ENCODE measurements at places on chromosomes 3 and 15.
A peak's percentile ranks its signal among the peaks of the same experiment; 100 is the strongest.

DNA sequence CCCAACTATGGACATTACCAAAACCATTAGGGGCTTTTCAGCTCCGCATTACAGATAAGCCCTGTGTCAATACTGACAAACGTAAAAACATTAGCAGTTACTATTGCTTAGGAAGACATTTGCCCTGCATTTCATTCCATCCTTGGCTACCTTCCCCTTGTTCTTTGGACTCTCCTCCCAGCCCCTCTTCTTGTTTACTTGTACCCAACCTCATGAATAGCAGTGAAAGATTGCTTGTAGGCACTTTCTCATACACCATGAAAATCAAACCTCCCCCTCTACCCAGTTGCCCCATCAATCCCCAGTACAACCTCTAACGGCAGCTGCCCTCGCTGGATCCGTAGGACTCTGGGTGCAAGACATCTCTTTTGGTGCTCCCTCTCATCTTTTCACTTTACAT, 16.9 kb upstream of the FAM107A start:
- DNase-seq = no peak

DNA sequence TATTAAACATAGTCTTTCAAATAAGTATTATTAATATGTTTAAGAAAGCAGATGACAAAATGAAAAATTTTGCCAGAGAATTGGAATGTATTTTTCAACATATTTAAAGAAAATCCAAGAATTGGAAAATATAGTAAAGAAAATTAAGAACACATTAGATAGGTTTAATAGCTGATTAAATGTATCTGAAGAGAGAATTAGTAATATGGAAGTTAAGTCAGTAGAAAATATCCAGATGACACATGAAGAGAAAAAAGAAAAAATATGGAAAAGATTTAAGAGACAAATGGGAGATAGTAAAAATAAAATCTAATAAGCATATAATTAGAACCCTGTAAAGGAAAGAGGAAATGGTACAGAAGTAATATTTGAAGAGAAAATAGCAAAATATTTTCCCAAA, 18.0 kb upstream of the POMGNT2 start:
- no peak for DNase-seq

- DNase-seq = peak; percentile 10
These were observed 247.7 kb downstream of the VGLL3 start for GRCh38 chr3:86743233-86743632.

- DNase-seq = no peak
These were observed 43.5 kb upstream of the AKAP13 start for GRCh38 chr15:85336880-85337279.

GRCh38 chr15:46556010-46556409, 921.2 kb downstream of the SQOR start:
- DNase-seq = no peak

GRCh38 chr3:42546691-42547213, 35.0 kb downstream of the SEC22C start:
- DNase-seq = no peak

- peak; percentile 59 for DNase-seq
These were observed 261.9 kb upstream of the ICE2 start for GRCh38 chr15:60740787-60741354.

GRCh38 chr3:176839466-176839865, 357.8 kb downstream of the TBL1XR1 start:
- DNase-seq = no peak

DNA sequence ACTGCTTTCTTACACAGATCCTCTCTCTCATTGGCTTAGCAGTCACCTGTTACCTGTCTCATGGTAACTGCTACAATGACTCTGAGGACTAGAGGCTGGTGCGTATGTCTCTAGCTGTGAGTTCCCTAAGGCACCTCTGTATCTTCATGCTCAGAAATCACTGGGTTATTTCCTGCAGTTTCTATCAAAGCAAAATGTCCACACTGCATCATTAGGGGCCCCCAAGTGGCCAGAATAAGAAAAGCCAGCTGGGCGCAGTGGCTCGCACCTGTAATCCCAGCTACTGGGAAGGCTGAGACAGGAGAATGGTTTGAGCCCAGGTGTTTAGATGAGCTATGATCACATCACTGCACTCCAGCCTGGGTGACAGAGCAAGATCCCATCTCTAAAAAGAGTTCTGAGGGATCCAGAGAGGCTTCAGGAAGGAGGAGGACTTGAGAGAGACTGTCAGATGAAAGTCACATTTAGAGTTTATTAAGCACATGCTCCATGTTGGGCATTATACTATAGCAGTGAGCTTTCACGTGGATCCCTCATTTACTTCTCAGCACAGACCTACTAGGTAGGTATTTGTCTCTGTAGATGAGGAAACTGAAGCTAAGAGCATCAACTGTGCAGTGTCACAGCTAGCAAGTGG, 2.3 kb upstream of the VPS18 start:
- peak; percentile 73 for DNase-seq

GRCh38 chr3:26049951-26050350, 260.1 kb downstream of the OXSM start:
- no peak for DNase-seq

GRCh38 chr3:61820306-61820992, 259.1 kb downstream of the PTPRG start:
- no peak for DNase-seq

DNA sequence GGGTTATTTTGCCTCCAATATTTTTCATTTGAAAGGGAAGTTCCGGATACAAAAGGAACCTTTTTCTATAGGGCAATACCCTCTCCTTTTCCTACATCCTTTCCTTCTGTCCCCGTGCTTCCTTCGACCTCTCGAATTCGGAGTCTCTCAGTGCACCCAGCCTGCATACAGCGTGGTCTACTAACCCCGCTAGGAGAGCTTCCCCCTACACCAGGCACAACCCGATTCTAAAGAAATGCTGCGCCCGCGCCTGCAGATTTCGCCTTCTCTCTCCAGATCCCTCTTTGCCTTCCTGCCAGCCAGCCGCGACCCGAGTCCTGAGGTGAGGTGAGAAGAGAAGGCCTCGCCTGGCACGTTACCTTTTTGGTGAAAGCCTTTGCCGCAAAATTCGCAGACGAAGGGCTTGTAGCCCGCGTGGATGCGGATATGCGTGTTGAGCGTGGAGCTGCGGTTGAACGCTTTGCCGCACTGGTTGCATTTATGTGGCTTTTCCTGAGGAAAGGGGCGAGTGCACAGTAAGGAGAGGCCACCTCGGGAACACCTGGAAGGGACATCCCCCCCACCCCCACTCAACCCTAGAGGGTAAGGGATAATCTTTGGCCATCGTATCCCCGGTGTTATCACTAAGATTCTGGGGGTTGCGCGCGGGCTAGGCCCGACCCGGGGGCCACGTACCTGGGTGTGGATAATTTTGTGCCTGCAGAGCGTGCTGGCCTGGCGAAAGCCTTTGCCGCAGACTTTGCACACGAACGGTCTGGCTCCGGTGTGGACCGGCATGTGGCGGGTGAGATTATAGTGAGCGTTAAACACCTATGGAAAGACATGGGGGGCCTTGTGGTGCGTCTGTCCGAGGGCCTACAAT, 2.3 kb downstream of the FEZF2 start:
- no peak for DNase-seq

DNA sequence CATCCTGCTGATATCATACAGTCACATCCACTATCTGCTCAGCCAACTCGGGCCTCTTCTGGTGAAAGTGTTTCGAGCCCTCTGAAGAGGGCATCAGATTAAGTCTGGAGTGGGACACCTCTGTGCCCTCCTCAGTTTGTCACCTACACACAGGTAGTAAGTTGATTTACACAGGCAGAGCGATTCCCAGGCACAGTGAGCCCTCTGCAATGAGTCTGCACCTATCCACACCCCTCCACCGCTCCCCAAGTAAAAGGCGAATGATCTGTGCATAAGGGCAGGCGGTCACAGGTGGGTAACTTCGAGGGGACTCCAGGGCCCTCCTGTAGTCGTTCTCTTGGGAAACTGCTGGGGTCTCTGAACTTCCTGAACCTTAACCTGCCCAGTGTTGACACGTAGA, 152.0 kb downstream of the ATP10A start:
- DNase-seq = no peak

DNA sequence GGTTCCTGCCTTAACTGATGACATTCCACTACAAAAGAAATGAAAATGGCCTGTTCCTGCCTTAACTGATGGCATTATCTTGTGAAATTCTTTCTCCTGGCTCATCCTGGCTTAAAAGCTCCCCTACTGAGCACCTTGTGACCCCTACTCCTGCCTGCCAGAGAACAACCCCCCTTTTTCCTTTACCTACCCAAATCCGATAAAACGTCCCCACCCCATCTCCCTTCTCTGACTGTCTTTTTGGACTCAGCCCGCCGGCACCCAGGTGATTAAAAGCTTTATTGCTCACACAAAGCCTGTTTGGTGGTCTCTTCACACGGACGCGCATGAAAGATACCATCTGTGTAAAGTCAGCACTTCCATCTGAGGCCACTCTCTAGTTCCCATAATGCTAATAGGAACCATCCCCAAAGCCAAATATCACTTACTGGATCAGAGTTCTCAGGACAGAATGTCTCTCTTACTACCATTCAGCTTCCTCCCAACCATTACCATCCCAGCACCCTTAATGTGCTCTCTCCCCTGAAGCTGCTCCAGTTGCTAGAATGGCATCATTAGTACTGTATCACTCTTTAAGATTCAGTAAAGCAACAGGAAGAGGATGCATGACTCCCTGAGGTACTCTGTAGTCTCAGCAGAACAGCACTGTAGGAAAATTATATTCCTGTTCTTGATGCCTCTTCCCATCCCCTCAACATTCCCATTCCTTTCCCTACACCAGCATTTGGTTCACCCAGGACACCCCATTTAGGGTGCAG, 2.3 kb upstream of the HRG start:
- DNase-seq = no peak

DNA sequence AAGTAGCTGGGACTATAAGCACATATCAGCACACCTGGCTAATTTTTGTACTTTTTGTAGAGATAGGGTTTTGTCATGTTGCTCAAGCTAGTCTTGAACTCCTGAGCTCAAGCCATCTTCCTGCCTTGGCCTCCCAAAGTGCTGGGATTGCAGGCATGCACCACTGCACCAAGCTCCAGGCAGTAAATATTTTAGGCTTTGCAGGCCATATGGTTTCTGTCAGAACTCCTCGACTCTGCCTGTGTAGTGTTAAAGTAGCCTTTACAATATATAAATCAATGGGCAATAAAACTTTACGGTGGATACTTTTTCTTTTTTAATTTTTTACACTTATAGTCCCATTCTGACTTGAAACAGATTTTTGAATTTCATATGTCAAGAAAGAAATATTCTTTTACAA, 41.6 kb downstream of the DAG1 start:
- no peak for DNase-seq

DNA sequence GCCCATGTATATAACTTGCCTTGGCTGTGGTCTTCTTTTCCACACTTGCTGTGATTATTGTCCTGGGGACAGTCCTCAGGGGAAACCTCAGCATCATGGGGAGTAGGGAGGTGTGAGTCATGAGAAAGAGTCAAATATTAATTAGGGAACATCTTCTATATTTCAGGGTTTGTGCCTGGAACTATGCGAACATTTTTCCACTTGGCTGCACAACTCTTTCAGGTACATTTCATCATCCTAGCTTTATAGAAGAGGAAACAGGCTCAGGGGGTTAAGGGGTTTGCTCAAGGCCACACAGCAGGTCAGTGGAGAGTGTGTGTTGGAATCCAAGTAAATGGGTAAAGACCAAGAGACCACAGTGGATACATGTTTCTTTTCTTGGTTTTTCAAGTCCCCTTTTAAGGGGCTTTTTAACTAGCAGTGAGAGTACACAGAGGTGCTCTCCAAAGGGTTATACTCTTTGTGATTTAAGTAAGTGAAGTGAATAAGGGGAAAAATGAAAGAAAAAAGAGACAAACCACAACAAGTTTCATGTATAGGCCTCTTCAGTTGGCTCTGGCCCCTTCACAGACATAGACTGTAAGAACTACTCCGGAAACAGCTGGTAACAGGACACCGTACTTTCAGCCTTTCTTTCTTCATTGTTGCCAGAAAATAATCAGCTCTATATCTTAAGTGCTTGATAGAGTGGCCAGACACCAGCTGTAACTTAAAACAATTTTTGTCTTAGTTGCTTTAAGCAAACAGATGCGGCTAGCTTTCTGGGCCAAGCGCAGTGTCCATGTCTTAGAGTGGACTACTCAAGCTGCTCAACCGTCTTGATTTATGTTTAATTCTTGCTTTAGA, 64.6 kb downstream of the EEFSEC start:
- DNase-seq = no peak

GRCh38 chr3:47128137-47128536, 35.8 kb downstream of the SETD2 start:
- DNase-seq = no peak

DNA sequence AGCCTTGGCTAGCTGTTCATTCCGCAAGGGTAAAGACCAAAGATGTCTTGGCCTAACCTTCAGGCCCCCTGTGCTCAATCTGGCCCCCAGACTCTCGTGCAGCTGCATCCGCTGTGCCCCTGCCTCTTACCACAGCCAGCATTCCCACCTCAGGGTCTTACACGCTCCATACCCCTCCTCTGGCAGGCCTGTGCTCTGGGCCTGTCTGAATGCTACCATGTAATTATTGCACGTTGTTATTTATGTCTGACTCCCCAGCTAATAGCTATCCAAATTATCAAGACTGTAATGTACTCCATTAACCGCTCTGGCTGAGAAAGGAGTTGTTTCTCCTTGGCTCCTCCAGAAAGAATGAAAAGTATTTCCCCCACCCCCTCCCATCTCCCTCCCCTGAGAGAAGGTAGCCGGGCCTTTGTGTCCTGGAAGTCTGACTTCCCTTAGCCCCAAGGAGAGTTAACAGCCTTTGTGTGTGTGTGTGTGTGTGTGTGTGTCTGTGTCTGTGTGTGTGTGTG, 54.5 kb upstream of the UBE2E1 start:
- no peak for DNase-seq

GRCh38 chr3:160319322-160319721, 79.7 kb downstream of the IFT80 start:
- no peak for DNase-seq

- peak; percentile 8 for DNase-seq
These were observed 32.6 kb downstream of the STT3B start for GRCh38 chr3:31565288-31565687.

DNA sequence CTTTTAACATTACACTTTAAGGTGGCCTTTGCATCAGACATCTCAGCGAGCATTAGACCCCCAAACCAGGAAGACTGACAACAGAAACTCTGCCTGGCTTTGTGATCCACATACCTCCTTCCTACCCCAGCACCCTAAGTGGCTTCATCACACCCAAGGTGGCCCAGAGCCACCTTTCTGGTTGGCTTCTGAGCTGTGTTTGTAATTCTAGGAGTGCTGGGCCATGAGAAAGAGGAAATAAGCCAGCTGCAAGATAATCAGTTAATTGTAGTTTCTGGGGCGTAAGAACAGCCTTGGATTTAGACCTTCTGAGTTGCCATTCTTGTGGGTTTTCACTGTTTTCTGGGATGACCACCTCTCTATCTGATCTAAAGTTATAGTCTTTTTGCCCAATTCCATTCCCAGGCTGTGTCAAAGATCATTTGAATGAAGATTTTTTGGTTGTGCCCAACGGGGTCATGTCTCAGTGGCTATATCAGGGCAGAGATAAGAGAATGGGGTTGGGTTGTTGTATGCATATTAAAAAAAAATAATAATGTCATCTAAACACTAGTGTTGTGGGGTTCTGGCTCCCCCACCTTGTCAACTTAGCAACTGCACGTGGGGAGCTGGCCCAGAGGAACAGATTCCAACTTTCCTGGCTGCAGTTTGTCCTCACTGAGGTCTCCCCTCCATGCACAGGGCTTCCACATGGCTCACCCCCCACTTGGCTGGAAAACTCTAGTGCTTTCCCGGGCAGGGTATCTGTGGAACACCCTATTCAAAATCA, 234.8 kb upstream of the WNT5A start:
- DNase-seq = peak; percentile 71

All from GM23248 (cell line).